ENCODE measurements at places on chromosomes 1 and 21.

- no peak for DNase-seq
Measured at GRCh38 chr1:92909321-92909720, 51.9 kb downstream of the DIPK1A start.

DNA sequence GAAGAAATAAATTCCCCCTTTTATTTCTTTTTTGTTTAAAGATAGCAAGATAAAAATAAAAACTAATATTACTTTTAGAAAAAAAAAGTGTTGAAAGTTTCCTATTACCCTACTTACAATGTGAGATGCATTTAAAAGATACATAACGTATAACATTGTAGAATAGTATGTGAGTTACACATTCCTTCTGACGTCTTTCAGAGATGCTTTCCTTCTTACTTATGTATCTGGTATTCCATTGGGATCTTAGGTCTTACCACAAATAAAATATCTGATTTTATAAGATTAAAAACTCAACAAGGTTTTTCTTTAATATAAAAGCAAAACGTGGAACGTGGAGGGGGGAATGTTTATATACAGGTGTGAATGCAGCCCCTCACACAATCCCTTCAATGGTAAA lies 147.2 kb upstream of the ETS2 start:
- no peak for DNase-seq

DNA sequence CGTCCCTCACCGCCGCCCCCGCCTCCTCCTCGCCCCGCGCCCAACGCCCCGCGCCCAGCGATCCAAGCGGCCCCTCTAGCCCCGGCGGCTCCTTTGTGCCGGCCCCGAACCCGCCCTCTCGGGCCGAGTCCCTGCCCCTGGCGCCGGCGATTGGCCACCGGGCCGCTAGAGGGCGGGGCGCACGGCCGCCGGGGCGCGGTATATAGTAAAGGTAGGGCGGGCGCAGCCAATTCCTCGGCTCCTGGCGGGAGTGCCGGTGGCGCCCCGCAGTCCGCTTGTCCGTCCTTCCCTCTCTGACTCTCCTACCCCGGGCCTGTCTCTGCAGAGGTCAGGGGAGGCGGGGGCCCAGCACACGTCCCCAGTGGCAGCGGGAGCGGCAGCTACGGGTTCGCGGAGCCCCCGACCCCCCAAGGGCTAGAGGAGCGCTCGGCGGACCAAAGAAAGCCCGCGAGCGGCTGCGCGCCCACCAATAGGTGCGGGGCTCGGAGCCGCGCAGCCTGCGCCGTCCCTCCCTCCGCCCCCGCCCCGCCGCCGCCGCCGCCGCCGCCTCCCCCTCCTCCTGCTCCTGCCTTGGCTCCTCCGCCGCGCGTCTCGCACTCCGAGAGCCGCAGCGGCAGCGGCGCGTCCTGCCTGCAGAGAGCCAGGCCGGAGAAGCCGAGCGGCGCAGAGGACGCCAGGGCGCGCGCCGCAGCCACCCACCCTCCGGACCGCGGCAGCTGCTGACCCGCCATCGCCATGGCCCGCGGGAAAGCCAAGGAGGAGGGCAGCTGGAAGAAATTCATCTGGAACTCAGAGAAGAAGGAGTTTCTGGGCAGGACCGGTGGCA lies at the start of gene ATP1B1:
TSS of gene ATP1B1 (plus strand) at position 596 of the 826 bp plus-strand sequence. CDS start at position 736, 140 bp downstream.
- peak; percentile 77 for DNase-seq

GRCh38 chr1:55034476-55035133 lies 4.7 kb upstream of the PCSK9 start:
- DNase-seq = no peak

GRCh38 chr1:18893120-18893519 lies 9.2 kb downstream of the ALDH4A1 start:
- DNase-seq = no peak

Data from stimulated activated CD4-positive, alpha-beta T cell treated with anti-CD3 and anti-CD28 coated beads, Interleukin-12 subunit alpha, Interleukin-12 subunit beta, amount 100 ng/mL, for 48 hours (primary cell).